ENCODE measurements at places on chromosomes 6 and 20.
A peak's percentile ranks its signal among the peaks of the same experiment; 100 is the strongest.

DNA sequence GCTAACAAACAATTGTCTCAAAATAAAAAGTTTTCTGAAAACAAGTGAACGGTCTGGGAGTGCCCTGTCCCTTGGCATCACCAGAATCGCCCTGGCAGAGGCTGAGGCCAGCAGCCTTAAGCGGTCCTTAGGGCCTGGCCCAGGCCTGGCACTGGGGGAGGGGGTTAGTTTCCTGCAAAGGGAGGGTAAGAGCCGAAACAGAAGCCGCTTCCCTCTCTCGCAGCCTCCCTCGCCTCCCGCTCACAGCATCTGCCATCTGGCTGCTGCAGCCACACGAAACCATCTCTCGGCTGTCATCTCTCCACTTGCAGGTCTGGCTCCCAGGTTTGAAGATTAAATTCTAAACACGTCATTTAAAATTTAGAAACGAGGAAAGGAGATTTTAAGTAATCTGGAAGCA lies 31.5 kb downstream of the PMEPA1 start:
- no peak for DNase-seq

DNA sequence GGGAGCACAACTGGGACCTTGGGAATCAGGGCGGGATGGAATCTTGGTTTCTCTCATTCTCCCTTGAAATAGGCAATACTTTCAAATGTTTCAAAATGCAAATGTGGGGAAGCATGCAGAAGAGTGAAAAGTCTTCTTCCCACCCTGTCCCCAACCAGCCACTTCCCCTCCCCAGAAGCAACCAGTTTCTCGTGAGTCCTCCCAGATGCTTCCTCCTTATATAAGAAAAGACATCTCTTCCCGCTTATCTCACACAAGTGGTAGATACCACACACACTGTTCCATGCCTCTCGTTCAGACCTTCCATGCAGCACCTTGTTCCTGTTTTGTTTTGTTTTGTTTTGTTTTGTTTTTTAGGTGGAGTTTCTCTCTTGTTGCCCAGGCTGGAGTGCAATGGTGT lies 25.1 kb downstream of the HCK start:
- no peak for DNase-seq

- DNase-seq = no peak
Measured at GRCh38 chr6:26200918-26201721, 113.9 kb downstream of the HFE start.

GRCh38 chr6:14231071-14231483 lies 113.5 kb downstream of the CD83 start:
- DNase-seq = no peak

DNA sequence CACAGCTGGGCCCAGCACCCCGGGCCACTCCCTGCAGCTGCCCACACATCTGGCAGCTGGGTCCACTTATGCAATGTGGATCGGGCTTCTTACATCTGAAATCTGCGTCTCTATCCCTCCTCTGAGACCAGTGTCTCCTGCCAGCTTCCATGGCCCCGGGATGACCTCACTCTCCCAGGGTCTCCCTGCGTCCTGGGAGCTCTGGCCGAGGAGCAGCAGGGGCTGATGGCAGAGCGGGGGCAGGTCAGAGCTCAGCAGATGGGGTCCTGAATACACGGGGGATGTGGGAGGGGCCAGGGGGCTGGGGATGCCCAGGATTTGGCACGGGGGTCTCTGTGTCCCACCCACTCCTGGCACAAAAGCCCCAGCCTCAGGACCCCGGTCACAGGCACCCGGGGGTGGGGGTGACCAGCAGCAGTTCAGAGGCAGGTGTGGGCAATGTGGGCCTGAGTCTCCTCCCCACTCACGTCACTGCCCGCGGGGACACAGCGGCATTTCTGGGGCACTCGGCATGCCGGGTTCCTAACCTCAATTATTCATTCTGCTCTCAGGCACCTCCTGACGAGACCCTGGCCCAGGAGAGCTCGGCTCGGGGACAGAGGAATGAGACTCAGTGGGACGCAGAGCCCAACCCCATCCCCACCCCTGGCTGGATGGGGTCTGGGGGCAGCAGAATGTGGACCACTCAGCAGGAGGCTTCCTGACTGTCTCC lies 16.4 kb downstream of the CHRNA4 start:
- no peak for DNase-seq

DNA sequence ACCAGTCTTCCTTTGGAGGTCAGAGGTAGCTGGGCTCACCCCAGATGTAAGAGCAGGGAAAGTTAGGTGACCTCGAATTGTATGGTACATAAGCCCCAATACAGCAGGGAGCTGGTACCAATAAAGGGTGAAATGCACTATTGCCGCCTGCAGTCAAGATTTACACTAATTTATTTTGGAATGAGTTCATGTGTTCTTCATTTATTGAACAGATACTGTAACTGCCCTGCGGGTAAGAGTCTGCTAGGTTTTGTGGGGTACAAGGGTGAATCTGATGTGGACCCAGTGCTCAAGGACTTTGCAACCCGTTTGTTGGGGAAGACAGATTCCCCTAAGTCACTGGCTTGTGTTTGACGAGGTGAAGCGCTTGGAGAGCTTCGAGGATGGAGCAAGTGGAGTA lies 2.5 kb upstream of the DNAJC5 start:
- DNase-seq = no peak

DNA sequence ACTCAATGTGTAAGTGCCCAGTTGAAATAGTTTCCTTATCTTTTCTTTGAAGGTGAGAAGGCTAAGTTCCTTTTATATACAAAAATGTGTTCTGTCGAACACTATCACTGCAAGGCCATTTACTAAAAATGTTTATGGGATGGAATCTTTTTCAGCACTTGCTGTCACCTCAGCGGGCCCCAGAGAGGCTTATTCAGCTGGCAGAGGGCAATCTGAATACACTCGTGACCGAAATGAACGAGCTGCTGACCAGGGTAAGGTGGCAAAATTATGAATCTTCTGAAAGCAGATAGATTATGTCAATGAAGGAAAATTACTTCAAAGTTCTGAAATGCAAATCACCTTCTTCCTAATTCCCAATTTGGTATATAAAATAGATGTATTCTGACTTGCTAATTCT lies 340.2 kb downstream of the ARHGAP18 start:
- no peak for DNase-seq

DNA sequence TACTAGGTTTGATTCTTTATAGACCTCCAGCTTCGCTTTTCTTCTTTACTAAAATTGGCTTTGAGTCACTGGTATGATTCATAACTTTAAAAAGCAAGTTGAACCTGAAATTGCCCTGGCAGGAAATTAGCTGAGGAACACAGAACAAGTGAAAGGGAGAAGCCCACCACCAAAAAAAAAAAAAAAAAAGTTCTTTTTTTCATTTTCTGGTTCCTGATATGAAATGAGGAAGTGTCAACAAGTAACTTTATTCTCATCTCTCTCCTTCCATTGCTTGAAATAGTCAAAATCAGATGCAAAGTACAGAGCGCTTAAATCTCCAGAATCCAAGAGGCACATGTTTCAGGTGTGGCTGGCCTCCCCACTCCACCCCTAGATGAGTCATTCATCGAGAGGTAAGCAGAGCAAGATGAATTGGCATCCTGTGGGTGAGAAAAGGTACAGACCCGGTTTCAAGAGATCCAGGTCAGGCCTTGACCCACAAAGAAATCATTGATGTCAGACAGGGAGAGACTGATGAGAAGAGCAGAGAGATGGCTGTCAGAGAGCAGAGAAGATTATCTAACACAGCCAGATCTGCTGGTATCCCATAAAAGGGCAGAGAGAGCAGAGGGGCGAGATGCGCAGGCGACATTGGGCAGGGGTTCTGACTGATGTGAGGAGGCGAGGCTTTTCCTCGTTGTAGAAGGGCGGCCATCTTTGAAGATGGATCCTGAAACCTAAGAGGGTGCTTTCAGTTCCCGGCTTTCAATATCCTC lies 54.8 kb upstream of the MBOAT1 start:
- DNase-seq = no peak

DNA sequence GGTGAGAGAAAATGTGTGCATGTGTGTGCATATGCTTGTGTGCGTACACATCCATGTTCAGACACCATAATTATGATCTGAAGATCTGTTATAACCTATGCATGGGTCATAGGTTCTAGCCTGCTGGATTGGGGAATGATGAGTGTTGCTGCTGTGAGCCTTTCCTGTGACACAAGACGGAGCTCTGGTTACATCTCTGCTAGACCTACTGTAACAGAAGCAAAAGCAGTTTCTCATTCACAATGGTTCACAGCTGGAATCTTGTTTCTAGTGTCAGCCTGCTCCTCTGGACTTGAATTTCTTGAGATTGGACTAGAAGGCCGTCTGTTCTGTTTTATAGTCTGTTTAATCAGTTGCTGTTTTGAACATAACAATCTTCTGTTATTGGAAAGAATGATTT lies 40.1 kb downstream of the DEFB114 start:
- peak; percentile 52 for DNase-seq

- no peak for DNase-seq
Measured at GRCh38 chr20:39342463-39342862, 380.3 kb downstream of the DHX35 start.

DNA sequence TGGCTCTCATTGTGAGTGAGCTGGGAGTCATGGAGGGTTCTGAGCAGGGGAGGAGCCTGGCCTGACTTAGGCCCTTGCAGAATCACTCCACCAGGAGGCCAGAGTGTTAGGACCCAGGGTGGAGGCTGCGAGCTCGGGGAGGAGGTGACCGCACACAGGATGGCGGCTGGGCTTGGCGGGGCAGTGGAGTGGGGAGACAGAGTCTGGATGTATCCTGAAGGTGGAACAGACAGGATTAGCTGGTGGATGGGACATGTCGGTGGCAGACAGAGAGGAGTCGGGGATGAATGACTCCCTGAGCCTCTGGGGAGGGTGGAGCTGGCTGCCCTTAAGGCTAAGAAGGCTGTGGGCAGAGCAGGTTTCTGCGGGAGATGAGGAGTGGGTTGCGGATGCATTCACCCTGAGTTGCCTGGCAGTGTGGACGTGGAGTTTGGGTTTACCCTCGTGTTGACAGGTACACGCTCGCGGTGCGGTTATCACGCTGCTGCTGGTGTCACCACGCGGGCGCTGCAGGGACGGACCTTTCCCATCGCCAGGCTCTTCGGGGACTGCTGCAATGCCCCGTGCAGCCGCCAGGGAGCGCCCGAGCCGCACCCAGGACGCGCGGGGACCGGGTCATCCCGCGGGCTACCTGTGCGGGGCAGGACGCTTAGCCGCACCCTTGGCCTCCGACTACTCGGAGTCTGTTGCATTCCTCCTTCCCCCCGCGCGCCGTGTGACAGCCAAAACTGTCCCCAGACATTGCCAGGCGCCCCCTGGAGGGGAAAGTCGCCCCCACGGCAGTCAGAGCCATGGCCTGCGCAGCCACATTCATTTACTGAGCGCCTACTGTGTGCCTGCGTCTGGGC lies 43.0 kb upstream of the PTGIS start:
- peak; percentile 74 for DNase-seq

- DNase-seq = no peak
Measured at GRCh38 chr6:53373638-53374037, 24.9 kb upstream of the ELOVL5 start.

DNA sequence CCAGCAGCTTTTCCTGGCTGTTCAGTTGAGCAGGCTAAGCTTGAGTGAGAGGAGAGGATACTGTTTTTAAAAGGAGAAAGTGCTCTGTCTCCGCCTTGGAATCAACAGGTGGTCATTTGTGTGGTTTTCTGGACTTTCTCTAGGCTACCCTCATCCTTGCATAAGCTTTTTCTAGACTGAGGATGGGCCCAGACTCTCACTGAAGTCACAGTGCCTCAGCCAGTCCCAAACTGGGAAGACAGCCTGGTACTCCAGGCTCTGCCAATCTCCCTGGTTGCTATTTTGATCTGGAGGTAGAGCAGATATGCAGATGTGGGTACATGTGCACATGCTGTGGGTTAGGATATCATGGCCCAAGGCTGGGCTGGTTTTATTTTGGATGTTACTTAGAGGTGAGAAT lies 7.0 kb downstream of the SCUBE3 start:
- DNase-seq = no peak

- no peak for DNase-seq
Measured at GRCh38 chr6:128979071-128979470, 96.1 kb downstream of the LAMA2 start.

DNA sequence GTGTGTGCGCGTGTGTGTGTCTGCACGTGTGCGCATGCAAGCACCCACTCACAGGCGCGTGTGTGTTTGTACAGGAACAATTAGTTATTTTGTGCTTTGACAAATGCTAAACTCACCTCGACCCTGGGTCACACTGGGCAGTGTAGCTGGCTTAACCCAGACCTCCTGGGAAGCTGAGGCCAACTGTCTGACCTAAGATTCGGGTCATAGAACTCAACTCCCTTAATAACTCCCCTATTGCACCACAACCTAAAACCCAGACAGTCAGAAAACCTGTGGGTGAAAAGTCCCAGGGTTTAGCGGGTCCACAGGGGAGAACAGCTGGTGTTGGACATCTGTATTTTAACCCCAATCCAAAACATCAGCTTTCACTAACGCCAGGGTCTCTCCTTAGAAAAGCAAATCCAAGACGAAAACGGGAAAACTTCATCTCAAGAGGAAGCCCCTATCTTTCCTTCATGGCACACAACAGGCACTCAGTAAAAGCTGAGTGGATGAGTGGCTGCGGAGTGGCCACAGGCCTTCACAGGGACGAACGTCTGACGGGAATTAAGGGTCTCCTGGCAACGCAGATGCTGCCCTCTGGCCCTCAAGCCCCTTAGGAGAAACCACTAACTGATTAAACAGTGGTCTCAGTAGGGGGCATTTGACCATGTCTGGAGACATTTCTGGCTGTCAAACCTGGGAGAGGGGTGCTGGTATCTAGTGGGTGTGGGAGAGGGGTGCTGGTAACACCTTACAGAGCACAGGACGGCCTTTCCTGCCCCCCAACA lies 4.5 kb downstream of the PMEPA1 start:
- no peak for DNase-seq

GRCh38 chr6:16949716-16950115 lies 152.1 kb upstream of the STMND1 start:
- no peak for DNase-seq

GRCh38 chr6:80454661-80455365 lies 348.3 kb downstream of the BCKDHB start:
- no peak for DNase-seq

DNA sequence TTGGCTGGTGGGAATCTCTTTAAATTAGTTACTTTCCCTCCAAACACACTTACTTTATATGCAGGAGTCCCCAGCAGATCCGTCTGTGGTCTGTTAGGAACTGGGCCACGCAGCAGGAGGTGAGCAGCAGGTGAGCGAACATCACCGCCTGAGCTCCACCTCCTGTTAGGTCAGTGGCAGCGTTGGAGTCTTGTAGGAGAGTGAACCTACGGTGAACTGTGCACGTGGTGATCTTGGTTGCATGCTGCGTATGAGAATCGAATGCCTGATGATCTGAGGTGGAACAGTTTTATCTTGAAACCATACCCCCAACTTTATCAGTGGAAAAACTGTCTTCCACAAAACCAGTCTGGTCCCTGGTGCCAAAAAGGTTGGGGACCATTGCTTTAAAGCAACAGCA lies 5.0 kb downstream of the SERPINB6 start:
- DNase-seq = no peak

GRCh38 chr20:40782043-40782368 lies 93.0 kb upstream of the MAFB start:
- DNase-seq = no peak

DNA sequence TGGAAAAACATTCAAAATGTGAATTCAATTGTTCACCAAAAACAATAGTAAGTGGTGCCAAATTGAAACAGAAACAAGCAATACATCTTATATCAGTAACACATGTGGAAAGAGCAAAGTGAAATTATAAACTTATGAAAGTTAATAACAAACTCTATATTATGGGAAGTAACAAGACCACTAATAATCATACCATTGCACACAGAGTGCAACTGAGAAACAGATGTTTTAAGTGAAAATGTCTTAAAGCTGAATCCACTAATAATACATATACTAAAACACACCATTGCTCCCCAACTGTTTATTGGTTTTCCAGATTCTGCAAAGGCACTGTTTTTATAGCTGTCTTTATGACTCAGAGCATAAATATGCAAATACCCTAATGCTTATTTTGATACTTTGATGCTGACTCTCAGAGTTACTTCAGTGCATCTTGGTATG lies 292.3 kb downstream of the RFPL4B start:
- no peak for DNase-seq

Measured in iPS DF 6.9 (cell line).